Fibroblast of the aortic adventitia (primary cell): ENCODE measurements at places on chromosomes 3 and 15. TPM values are rescaled to one million over a fixed set of nuclear protein-coding genes. Genes with fewer than 3 reads are reported as not detected.

The TRPM1 gene
- not detected in 2 replicates for total RNA-seq

The LXN gene
- total RNA-seq = 115 and 152 TPM in 2 replicates

The DCLK3 gene
- total RNA-seq = 0.25 TPM in 1 of 2 replicates, not detected in the other

The EXD1 gene
- not detected in 2 replicates for total RNA-seq

The ZMYND10 gene
- total RNA-seq = 0.81 and 0.82 TPM in 2 replicates

The CNTN3 gene
- total RNA-seq = 0.74 and 2.4 TPM in 2 replicates

The KBTBD12 gene
- total RNA-seq = under 0.01 TPM in 1 of 2 replicates, not detected in the other

The BCHE gene
- 5.7 and 76.2 TPM in 2 replicates for total RNA-seq

The NDN gene
- total RNA-seq = 28.4 and 89.0 TPM in 2 replicates

The IL12A gene
- total RNA-seq = 1.1 and 1.2 TPM in 2 replicates

The PKM gene
- total RNA-seq = 1,143 and 1,845 TPM in 2 replicates

The CASR gene
- total RNA-seq = not detected in 2 replicates

The LIPH gene
- total RNA-seq = 0.08 and 0.36 TPM in 2 replicates

The OR5K2 gene
- not detected in 2 replicates for total RNA-seq

The KCNMB3 gene
- 0.08 and 2.2 TPM in 2 replicates for total RNA-seq

The SYNPR gene
- not detected in 2 replicates for total RNA-seq
